Left ventricle myocardium superior (tissue), 1 donor: ENCODE measurements at places on chromosomes 7 and 10.

DNA sequence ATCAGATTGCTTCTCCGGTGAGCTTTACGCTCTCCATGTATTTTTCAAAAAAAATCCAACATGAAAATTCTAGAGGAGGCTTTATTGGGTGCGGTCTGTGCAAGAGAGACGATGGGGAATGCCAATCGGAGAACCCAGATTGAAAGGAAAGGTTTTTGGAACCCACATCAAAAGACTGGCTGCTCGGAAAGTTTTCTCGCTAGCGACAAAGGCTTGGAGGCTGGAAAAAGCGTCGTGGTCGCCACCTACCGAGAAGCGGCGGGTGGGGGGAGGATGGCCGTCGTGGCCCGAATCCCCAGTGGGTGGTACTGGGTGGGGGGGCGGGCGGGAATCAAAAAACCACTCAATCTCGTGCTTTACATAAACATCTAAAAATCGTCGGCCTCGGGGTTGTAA lies 1.1 kb upstream of the GTF2I start:
- peak; percentile 72 for DNase-seq

- no peak for DNase-seq
Measured at GRCh38 chr7:51860305-51860704, 543.7 kb upstream of the COBL start.

DNA sequence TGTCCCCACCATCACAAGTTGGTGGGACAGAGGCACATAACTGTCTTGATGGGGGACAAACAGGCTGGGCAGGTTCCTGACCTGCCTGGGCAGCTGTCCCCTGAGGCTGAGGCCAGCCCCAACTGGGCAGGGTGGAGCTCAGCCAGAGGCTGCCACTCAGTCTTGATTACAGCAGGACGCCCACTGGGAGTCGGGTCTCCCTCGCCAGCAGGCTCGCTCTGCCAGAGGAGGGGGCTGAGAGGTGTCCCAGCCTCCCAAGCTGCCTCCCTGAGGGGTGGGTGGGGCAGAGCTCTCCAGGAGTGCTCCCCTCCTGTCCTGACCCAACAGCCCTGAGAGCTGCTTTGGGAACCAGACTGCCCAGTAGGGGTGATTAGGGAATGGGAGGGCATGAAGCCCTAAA lies 1.8 kb upstream of the CAMK2G start:
- DNase-seq: no peak

- DNase-seq: no peak
Measured at GRCh38 chr7:138654616-138655015, 46.5 kb downstream of the SVOPL start.

GRCh38 chr10:110613996-110614495 lies 30.1 kb upstream of the RBM20 start:
- DNase-seq: no peak

DNA sequence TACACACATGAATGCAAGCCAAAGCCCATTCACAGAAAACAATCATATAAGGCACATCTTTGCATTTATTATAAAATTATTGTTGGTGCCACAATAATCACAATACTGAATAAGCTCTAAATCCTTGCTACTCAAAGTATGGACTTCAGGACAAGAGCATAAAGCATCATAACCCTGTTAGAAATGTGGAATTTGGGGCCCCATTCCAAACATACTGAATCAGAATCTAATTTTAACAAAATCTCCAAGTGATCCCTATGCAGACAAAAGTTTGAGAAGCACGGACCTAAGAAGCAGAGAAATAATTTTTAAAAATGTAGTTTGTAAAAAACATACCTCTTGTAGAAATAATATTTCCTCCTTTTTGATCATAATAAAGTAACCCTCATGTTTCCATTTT lies 199.2 kb downstream of the IMMP2L start:
- no peak for DNase-seq

- no peak for DNase-seq
Measured at GRCh38 chr7:127233630-127234029, 19.1 kb downstream of the GRM8 start.

- DNase-seq: no peak
Measured at GRCh38 chr7:29278337-29279069, 83.9 kb downstream of the CHN2 start.

- DNase-seq: no peak
Measured at GRCh38 chr10:19046679-19047078, 1.9 kb upstream of the MALRD1 start.

DNA sequence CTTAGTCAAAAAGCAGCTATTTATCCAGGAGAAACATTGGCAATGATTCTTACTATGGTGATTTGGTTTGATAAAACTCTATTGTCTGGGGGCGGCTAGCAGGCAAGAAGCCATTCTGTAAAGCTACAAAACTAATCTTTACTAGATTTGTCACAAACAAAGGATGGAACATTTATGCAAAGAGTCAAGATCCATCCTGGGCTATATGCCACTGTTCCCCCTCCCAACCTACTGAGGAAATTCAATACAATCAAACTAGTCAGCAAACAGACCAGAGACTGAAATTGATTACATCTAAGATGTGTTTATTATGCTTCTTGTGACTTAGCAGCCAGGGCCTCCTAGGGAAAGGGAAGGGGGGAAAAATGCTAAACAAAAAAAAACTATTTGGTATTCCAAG lies 397.6 kb downstream of the GPAM start:
- DNase-seq: no peak

DNA sequence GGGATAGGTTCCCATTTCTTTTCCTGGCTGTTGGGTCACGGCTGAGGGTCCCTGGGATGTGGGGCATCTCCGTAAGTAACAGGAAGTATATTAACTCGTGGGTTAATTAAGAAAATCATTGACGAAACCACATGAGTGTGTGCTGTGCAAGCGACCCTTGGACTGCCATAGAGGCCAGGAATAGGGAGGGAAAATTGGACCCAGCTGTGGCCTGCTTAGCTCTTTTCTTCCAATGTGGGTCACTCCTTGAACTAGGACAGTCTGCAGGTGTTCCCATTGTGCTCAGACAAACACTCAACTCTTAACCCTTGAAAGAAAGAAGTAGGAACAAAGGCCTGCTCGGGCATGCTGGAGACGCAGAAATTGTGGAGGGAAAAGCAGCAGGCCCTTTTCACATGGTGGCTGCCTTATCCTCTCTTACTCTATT lies 25.6 kb upstream of the PLEKHA1 start:
- no peak for DNase-seq

DNA sequence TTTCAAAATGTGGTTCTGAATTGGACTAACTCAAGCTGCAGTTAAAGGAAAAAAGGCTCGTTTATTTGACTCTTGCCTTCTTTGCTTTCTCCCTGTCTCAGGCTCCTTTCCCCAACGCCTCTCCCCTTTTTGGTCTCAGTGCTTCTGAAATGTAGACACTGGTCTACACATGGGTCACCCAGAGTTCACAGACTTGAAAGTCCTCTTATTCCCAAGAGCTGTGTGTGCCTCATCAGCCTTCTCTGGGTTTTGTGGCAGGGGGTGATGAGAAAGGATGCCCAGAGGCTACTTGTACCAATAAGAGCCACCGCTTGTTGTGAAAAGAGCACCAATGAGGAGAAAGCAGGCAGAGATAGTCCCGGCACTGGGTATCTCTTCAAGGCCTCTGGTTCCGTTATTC lies 125.7 kb downstream of the BICC1 start:
- DNase-seq: no peak

- no peak for DNase-seq
Measured at GRCh38 chr10:65931291-65932070, 994.4 kb upstream of the LRRTM3 start.

DNA sequence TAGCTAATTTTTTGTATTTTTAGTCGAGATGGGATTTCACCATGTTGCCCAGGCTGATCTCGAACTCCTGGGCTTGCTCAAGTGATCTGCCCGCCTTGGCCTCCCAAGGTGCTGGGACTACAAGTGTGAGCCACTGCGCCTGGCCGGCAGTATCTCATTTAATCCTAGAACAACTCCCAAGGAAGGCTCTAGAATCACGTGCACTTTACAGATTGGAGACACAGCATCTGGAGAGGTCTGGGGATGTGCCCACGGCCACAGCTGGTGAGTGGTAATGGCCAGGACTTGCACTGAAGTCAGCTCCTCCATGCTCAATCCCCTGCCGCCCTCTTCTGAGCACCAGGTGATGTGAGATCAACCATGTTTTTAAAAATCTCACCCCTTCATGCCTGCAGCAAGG lies 43.1 kb downstream of the CARD11 start:
- no peak for DNase-seq

GRCh38 chr7:90430614-90431460 lies 27.6 kb downstream of the CLDN12 start:
- DNase-seq: no peak

DNA sequence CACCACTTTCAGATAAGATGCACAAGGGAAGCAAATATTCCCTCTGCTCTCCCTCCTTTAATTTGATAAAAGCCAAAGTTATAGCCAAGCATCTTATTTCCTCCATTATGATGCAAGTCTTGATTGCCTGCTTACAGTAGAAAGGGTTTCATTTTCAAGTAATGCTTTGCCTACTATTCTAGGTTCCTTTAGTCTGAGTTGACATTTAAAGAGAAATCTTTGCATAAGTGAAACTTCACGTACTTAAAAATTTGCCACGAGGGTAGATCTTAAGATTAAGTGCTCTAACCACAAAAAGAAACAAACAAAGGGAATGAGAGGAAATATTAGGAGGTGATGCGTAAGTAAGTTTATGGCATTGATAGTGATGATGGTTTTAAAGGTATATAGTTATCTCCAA lies 78.1 kb upstream of the VWDE start:
- DNase-seq: no peak

GRCh38 chr7:27424749-27425148 lies 182.1 kb downstream of the EVX1 start:
- DNase-seq: no peak

DNA sequence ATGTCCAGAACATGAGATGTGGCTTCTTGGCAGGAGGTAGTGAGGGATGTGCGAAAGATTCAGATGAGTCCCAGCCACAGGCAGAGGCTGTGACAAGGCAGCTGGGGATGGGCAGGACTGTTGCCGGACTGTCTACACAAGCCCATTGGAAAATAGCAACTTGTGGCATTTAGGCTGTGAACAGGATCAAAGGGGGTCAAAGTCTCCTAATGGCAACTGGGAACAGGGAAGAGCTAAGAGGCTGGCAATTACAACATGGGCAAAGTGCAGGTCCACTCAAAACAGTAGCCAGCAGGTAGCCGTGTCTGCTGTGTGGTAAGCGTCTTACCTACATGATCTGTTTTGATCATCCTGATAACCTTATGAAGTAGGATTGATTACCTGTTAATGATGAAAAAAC lies 254.2 kb upstream of the ZNF32 start:
- no peak for DNase-seq

- DNase-seq: no peak
Measured at GRCh38 chr7:29990931-29991330, 1.3 kb upstream of the SCRN1 start.

- DNase-seq: no peak
Measured at GRCh38 chr7:985915-986741, 3.1 kb downstream of the CYP2W1 start.

DNA sequence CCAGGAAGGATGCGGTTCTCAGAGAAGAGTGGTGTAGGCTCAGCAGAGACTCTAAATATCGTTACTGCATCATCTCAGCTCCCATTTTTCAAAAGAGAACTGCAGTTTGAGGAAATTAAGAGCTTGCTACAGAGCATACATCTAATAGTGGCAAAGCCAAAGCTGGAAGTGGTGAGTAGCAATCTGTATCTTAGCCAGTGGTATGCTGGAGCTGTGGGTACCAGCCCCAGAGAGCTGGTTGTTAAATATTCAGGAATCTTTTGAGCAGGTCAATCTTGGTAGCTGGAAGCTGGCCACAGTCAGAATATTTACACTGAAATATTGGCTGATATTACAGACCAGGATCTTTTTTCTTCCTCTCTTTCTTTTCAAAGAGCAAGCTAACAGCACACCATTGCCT lies 88.4 kb upstream of the STEAP1B start:
- no peak for DNase-seq

- DNase-seq: no peak
Measured at GRCh38 chr7:30706316-30706715, 24.1 kb upstream of the CRHR2 start.

GRCh38 chr10:103861505-103861904 lies 6.1 kb upstream of the SH3PXD2A start:
- DNase-seq: no peak

- peak; percentile 60 for DNase-seq
Measured at GRCh38 chr10:114632869-114633715, 25.0 kb downstream of the ABLIM1 start.

GRCh38 chr7:108809356-108809755 lies 239.7 kb downstream of the DNAJB9 start:
- no peak for DNase-seq

GRCh38 chr7:156203923-156204322 lies 391.7 kb upstream of the SHH start:
- DNase-seq: no peak

- no peak for DNase-seq
Measured at GRCh38 chr7:111198255-111198654, 107.3 kb downstream of the LRRN3 start.

GRCh38 chr7:45244981-45245380 lies 87.4 kb downstream of the RAMP3 start:
- DNase-seq: no peak

GRCh38 chr7:32285698-32286097 lies 204.5 kb downstream of the LSM5 start:
- no peak for DNase-seq

- DNase-seq: no peak
Measured at GRCh38 chr7:99618726-99619125, 2.0 kb downstream of the ZSCAN25 start.

DNA sequence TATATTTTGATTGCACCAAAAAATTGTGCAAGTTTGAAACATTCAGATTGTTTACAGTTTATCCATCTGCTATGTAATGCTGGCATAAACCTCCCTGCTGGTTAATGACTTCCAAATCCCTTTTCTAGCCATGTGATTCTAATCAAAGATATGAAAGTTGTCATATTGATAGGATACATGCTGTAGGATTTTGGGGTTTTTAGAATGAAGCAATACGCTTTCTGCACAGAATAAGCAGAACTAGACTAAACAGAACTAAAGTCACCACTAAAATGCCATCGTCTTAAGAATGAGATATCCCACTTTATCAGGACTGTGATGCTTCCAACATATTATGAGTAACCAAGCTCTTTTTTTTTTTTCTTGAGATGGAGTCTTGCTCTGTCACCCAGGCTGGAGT lies 856 bp downstream of the SSMEM1 start:
- no peak for DNase-seq
